ENCODE measurements at places on chromosomes 1 and 21.

GRCh38 chr1:172529304-172529703, 3.6 kb upstream of the SUCO start:
- no peak for DNase-seq

DNA sequence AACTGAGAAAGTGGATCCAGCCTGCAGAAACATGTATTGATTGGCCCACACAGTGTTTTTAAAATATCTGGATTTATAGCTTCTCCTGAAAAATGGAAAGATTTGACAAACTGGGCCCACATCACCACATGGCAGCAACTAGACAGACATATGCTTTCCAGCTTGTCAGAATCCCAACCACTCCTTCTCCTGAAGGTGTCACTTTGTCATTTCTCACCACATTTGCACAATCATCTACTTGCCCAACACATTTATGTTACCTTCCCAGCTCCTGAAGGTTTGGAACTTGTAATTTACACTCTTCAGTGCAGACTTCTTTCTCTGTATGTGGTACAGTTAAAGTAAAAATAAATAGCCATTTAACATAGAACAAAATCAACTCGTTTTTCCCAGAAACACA, 126.1 kb upstream of the KIAA1614 start:
- DNase-seq = no peak

- no peak for DNase-seq
These were observed 2.5 kb downstream of the GGPS1 start for GRCh38 chr1:235330918-235331285.

DNA sequence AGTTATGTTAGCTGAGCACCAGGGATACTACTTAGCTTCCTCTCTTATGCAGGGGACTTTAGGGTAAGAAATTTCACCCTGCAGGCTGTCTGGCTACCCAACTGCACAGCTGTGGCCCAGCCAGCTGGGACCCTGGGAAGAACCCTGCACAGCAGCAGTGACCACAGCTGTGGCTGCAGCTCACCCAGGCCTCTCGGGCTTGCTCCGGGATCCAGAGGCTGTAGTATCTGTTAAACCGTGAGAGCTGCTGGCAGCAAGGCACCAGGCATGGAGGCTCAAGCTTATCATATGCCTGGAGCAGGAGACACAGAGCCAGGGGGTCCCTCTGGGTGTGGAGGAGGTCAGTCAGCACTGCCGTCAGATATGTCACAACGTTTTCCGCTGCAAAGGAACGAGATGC, 40.3 kb downstream of the URB1 start:
- DNase-seq = no peak

GRCh38 chr1:36988321-36988720, 46.0 kb downstream of the GRIK3 start:
- no peak for DNase-seq

DNA sequence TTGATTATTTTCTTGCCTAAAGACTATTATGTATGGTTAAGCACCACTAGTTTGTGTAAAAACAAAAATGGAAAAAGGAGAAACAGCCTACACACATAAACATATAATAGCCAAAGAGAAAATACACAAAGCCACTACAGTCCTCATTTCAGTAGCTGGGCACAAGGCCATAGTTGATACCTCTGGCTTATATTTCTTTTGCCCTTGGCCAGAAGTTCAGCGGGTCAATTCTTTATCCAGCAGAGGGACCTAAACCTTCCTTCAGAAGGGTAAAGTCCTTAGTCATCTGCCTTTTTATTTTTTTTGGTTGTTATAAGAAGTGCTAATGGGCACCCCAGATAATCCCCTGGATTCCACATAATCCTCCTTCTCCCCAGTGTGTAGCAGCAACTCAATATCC, 134.1 kb downstream of the PIGK start:
- DNase-seq = no peak

DNA sequence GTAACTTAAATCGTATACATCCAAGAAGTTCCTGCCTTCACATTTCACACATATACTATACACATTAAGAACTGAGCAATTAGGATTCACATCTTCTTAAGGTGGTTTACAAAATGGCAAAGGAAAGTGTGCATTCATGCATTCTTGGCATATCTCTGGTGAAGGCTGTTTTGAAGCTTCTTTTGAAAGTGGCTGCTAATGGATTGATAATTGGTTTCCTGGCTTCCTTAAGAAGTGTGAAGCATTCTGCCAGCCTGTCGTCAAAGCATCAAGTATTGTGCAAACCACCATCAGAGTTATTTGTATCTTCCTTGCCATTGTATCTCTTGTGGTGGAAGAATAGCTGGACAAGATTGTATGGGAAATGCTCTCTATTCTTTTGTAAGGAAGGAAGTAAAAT, 95.1 kb upstream of the HMGB4 start:
- DNase-seq = no peak

GRCh38 chr1:217647791-217648190, 16.6 kb downstream of the SPATA17 start:
- no peak for DNase-seq

- no peak for DNase-seq
These were observed 223.0 kb downstream of the PLA2G4A start for GRCh38 chr1:187051618-187052232.

- DNase-seq = no peak
These were observed 34.4 kb upstream of the ROR1 start for GRCh38 chr1:63739452-63739851.

GRCh38 chr1:175116210-175116798, 48.7 kb downstream of the TNN start:
- no peak for DNase-seq

DNA sequence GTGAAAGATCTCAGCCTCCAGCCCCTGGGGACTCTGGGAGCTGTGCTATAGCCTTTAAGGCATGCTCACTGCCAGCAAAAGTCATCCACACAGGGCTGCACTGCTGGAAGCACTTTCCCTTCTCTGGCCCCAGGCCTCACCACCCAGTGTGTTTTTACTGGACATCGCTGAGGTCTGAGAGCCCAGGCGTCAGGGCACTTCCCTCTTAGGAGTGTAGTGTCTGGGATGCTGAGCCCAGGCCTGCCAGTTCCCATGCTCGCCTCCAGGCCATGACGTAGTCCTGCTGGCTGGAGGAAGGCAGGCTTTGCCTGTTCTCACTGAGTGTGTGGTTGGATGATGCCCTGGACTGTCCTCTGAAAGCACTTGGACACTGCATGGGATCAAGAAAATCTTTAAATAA, 101.2 kb downstream of the GDAP2 start:
- no peak for DNase-seq

DNA sequence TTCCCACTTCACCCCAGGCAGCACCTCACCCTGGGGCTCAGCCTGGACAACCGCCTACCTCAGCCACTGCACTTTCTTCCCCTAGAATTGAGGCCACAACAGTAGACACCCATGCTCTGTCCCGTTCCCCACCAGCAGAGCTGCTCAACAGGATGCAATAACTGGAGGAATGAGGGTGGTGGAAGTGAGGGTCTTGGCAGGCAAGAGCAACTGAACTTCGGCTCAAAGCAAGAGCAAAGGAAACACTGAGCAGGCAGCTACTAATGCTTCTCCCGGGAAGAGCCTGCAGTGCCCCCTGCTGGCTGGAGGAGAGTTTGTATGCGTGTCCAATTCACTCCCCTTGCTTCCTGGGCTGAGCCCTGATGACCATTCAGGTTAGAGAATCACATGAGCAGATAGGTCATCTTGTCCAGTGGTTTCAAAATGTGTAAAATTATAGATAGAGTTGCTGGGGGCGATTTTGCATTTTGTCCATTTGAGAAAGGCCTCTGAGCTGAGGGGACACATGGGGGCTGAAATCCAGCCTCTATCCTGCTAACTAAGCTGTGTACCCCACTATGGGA, 13.9 kb downstream of the NT5C1A start:
- DNase-seq = peak; percentile 33

GRCh38 chr1:27403931-27404330, 11.5 kb downstream of the GPR3 start:
- DNase-seq = no peak

DNA sequence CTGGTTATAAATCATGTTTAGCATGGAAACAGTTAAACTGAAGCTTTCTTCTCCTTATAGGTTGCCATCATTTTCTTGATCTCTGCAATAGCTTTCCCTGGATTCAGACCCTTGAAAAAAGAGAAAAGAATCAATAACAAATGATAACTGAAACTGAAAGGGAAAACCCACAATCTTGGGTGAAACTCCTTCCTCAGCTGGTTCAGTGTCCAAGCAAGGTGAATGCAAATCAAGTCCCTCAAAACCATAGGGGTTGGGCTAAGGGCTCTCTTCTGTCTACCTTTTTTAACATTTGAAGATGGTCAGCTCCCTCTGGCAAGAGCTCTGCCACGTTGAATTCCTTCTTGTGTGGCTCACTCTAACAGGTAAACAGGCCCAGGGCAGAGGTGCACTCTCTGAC, 7.1 kb upstream of the ATP13A2 start:
- no peak for DNase-seq

GRCh38 chr1:33319949-33320618, 814 bp downstream of the A3GALT2 start:
- DNase-seq = no peak

GRCh38 chr1:242139986-242140385, 141.1 kb upstream of the MAP1LC3C start:
- no peak for DNase-seq

DNA sequence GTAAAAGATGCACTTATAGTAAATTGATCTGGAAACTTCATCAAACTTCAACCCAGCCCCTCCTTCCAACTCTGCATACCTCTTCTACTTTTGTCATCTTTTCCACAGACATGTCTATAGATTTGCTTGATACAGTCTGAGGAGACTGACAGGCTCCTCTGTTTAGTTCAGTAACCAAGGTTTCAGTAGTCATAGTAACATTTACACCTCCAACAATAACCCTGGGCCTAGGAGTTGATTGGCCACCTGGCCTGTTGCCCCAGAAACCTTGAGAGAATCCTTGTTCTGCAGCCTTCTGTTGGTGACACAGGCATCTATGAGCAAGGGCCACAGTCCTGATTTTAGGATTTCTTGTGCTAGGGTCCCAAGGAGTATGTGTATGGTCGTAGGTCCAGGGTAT, at the start of gene CFAP141:
TSS of gene CFAP141 (minus strand) at position 138 of the 400 bp plus-strand sequence. CDS start at position 112, 26 bp downstream.
- no peak for DNase-seq

DNA sequence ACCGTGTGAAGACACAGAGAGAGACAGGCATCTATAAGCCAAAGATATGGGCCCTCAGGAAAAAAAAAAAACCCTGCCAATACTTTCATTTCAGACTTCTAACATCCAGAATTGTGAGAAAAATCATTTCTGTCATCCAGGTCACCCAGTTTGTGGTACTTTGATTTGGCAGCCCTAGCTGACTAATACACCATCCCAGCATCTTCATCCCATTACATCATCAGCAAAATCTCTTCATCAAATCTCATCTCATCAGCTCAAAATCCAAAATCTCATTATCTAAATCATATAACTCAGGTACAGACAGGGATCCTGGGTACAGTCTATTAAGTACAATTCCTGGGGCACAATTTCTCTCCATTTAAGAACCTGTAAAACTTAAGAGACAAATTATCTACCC, 51.9 kb upstream of the GJA8 start:
- DNase-seq = no peak

DNA sequence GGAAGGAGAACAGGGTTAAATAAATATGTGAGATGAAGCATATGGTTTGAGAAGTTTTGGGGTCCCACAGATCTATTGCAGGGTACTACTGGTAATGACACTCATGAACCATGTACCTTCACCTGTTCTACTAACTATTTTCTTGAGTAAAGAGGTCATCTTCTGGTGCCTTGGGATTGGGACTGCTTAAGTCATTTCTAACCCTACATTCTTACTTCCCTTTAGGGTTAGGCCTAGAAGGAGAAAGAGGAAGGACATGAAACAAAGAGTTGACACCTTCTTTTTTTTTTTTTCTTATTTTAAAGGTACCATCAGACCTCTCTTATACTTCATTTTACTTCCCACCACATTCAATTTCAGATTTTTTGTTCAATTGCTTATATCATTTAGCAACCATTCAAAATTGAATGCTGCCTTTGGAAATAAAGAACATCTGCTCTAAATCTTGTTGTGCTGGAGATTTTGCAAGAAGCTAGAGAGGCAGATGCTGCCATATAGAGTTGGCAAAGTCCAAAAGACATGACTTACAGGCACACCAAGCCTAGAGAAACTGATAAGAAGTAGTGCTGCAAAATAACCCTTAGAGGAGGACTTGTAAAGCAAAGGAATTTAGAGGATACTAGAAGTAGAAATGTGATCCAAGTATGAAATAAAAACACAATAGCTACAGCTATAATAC, 374.4 kb upstream of the ST6GALNAC5 start:
- DNase-seq = no peak

- DNase-seq = no peak
These were observed 34.8 kb downstream of the C1orf198 start for GRCh38 chr1:230833511-230833910.

- no peak for DNase-seq
These were observed 96.8 kb upstream of the C1orf105 start for GRCh38 chr1:172323686-172324085.

DNA sequence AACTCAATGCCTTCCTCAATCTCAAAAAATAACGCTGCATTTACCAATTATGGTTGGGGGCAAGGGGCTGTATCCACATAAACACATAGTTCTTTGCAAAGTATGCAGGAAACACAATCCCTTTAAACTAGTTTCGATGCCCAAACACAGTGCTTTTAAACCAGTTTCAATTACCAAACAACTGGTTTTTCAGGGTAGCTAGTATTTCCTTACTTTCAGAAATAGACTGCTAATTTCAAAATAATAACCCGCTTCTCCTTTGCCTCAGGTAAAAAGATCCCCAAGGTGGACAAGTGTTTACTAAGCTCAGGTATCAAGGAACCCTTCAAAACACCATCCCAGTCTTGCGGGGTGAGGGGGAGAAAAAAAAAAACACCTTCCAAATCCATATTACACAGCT, 2.8 kb downstream of the SIPA1L2 start:
- no peak for DNase-seq

DNA sequence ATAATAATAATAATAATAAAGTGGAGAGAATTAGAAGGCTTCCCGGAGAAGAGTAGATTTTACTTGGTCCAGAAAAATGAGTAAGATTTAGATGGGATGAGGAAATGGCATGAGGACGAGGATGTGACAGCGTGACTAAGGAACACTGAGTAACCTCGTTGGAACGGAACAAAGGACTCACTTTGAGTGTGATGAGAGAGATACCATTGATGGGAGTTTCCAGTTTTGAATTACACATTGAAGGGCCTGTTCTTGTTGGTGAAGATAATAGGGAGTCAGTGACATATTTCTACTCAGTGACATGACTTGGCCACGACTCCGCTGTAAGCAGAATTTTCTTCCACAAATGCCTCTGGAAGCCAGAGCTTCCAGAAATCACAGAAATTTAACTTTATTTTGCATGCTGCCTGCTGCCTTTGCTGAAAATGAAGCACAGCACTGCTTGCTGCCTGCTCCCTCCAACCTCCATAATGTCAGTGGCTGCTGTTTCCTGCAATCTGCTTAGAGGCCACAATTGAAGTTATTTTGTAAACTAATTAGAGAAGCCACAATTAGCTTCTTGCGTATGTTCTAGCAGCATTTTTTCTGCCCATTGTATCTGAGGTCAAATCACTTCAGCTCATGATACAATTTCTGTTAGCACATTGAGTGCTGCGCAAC, 33.7 kb upstream of the FBXO28 start:
- no peak for DNase-seq

- no peak for DNase-seq
These were observed 33.4 kb upstream of the ATP1B1 start for GRCh38 chr1:169072945-169073725.

GRCh38 chr1:3072391-3073185, 3.6 kb downstream of the PRDM16 start:
- DNase-seq = no peak

All from stimulated activated CD8-positive, alpha-beta memory T cell treated with anti-CD3 and anti-CD28 coated beads, Interleukin-12 subunit alpha, Interleukin-12 subunit beta, amount 100 ng/mL, for 1 hour (primary cell).